ENCODE measurements at places on chromosomes 1 and 21. TPM values are rescaled to one million over a fixed set of nuclear protein-coding genes. Genes with fewer than 3 reads are reported as not detected.

S100A13 gene
- total RNA-seq = 186 TPM

OLFML3 gene
- 0.12 TPM for total RNA-seq

AMIGO1 gene
- total RNA-seq = 0.92 TPM

ZBTB8OS gene
- 31.3 TPM for total RNA-seq

LAPTM5 gene
- 2.2 TPM for total RNA-seq

GIPC2 gene
- 1.5 TPM for total RNA-seq

NBPF20 gene
- total RNA-seq = 1.0 TPM

NCMAP gene
- total RNA-seq = 0.80 TPM

PLA2G5 gene
- not detected for total RNA-seq

WNT4 gene
- total RNA-seq = 0.07 TPM

SLC44A5 gene
- 0.07 TPM for total RNA-seq

HTR1D gene
- total RNA-seq = not detected

CHI3L2 gene
- not detected for total RNA-seq

PRR9 gene
- not detected for total RNA-seq
